ENCODE measurements at places on chromosomes 12 and 14. TPM values are rescaled to one million over a fixed set of nuclear protein-coding genes. Genes with fewer than 3 reads are reported as not detected.

- no peak overlapping the region for H3K27ac ChIP-seq
- H3K36me3 ChIP-seq = no peaks in the 10 kb centered on the region
- H3K27me3 ChIP-seq = no peaks in the 10 kb centered on the region
- no peak for DNase-seq
- H3K4me3 ChIP-seq = no peak overlapping the region
- no peaks in the 10 kb centered on the region for H3K4me1 ChIP-seq
Observed at GRCh38 chr12:59657266-59657665, 61.4 kb downstream of the SLC16A7 start.

- peaks cover 6% of the 10 kb centered on the region for H3K36me3 ChIP-seq
- H3K27me3 ChIP-seq = no peaks in the 10 kb centered on the region
- DNase-seq = peak; percentile 88
Observed at GRCh38 chr12:29783773-29784666, at the start of gene TMTC1. TMTC1 (minus strand) TSS chr12:29783942; CDS start chr12:29783751, 191 bp downstream.

GRCh38 chr14:103719751-103720150 lies 4.1 kb downstream of the ZFYVE21 start:
- no peak overlapping the region for H3K27ac ChIP-seq
- peaks cover 5% of the 10 kb centered on the region for H3K36me3 ChIP-seq
- H3K4me1 ChIP-seq = no peaks in the 10 kb centered on the region
- H3K4me3 ChIP-seq = no peak overlapping the region
- no peak for DNase-seq

DNA sequence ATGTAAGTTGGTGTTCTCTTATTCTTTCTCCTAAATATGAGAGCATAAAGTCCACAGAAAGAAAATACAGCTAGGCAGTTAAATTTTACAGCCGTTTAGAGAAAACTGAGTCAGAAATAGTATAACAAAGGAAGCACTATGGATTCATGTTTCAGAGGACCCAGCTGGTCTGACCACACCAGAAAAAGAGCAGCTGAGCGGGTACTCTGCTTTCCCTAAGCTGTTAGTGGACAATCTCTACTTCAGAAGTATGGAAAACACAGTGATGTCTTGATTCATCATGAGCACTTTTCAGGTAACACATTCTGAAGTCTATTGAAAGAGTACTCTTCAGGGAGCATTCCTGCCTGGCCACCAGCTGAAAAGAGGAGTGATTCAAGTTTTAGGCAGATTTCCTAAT lies 12.4 kb downstream of the PPM1H start:
- H3K4me3 ChIP-seq = no peak overlapping the region
- H3K27me3 ChIP-seq = no peaks in the 10 kb centered on the region
- peaks cover 2% of the 10 kb centered on the region for H3K4me1 ChIP-seq
- H3K27ac ChIP-seq = no peak overlapping the region
- H3K36me3 ChIP-seq = peaks cover 5% of the 10 kb centered on the region

DNA sequence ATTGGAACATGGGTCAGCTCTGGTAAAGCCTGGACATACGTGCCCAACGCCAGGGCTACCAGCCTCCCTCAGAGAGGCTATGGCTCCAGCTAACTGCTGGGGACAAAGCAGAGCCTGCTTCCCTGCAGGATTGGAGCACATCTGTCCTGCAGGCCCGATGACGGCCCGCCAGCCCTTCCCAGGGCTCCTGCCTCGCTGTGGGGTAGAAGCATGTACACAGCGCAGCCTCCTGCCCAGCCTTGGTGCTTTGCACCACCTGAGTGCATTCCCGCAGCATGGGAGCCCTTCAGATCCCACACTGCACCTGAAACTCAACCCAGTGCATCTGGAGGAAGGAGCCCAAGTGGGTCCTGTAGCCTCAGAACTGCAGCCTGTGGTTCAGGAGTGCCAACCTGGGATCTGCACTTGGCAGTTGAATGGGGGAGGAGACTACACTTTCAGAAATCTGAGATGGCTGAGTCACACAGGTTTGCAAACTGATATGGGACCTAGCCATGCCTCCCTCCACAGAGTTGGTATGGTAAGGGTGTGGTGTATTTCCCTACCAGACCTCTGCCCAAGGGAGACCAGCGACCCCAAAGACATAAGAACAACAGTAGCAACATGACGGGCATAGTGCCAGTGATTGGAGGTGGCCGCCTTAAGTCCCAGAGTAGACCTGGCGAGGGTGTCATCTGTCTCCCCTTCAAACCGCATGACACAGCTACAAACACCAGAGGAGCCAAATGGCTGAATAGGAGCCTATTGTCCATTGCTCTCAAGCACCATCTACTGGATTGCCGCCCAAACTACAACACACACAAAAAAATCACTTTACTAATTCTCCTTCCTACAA lies 273.9 kb upstream of the MIS18BP1 start:
- H3K27ac ChIP-seq = no peak overlapping the region
- H3K36me3 ChIP-seq = no peaks in the 10 kb centered on the region
- H3K27me3 ChIP-seq = no peaks in the 10 kb centered on the region
- peak; percentile 75 for DNase-seq

DNA sequence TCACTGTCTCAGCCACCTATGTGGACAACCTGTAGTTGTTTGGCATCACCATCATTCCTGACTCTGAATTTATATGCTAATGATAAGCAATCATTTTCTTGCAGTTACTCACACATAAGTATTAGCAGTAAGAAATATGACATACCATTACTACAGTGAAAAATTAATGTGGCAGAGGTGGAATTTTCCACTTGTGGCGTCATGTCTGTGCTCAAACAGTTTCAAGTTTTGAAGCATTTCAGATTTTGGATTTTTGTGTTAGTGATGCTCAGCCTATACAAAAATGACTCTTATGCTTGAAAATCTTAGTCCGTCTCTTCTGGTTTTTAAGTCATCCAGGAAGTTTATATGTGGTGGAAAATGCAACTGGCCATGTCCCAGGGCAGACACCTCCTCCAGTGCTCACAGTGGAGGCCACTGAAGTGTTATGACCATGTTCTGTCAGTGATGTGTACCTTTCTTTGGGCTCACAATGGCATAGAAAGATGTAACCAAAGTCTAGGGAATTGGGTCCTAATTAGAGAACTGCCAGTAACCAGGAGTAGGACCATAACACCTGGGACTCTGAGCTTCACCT lies 220.6 kb downstream of the SYT1 start:
- no peaks in the 10 kb centered on the region for H3K27me3 ChIP-seq
- peaks cover 6% of the 10 kb centered on the region for H3K4me1 ChIP-seq
- no peaks in the 10 kb centered on the region for H3K36me3 ChIP-seq

GRCh38 chr12:31343139-31343538 lies 17.2 kb upstream of the SINHCAF start:
- H3K4me1 ChIP-seq = no peaks in the 10 kb centered on the region
- no peak overlapping the region for H3K27ac ChIP-seq
- no peaks in the 10 kb centered on the region for H3K36me3 ChIP-seq
- no peaks in the 10 kb centered on the region for H3K27me3 ChIP-seq
- no peak overlapping the region for H3K4me3 ChIP-seq

- no peaks in the 10 kb centered on the region for H3K27me3 ChIP-seq
- H3K36me3 ChIP-seq = no peaks in the 10 kb centered on the region
- H3K4me1 ChIP-seq = no peaks in the 10 kb centered on the region
- H3K4me3 ChIP-seq = no peak overlapping the region
- H3K27ac ChIP-seq = no peak overlapping the region
Observed at GRCh38 chr14:68625366-68626090, 167.3 kb downstream of the ZFP36L1 start.

DNA sequence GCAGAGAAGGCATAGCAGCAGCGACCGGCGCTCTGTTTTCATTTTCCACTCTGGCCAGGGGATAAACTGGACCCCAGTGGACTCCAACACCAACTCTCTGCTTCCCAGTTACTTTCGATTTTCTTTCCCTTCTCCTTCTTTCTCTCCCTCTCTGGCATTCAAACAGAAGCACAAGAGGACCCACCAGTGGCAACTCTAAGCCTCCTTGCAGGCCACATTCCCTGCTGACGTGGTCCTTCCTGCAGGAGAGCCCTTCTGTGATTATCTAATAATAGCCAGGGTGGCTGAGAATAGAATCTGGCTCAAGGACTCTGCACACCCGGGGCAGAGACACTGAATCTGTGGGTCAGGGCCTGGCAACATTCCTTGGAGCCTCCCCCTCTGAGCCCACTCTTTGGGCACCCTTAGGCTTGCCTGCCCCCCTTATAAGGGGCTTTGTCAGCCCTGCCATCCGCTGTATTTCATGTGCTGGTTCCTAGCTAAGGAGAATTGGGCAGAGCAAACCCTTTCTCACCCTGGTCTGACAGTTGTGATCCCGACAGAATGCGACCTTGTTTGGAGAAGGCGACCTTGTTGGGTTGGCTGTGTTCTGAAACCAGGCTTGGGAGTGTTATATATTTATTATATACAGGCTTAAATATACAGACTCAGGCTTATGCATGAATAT lies 8.2 kb upstream of the HOXC6 start:
- no peak for DNase-seq
- no peaks in the 10 kb centered on the region for H3K4me1 ChIP-seq
- H3K27me3 ChIP-seq = peaks cover 94% of the 10 kb centered on the region
- H3K4me3 ChIP-seq = peak overlapping the region; percentile 31
- H3K36me3 ChIP-seq = no peaks in the 10 kb centered on the region

DNA sequence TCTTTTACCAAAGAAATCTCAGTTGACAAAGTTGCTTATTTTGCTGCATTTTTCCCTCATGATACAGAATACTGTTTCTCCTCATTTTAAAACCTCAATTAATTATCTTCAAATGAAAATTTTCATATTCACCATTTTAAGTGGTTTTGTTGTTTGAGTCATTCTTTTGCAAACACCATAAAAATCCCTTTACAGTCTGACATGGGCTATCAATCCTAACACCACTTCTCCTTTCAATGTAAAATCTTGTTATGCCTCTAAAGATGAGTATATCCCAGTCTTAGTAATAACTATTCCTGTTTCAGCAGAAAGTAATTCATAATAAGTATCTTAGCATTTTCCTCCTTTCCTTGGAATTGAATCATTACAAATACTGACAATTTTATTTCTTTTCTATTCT lies 192.2 kb downstream of the SYT1 start:
- H3K36me3 ChIP-seq = 0 out of 2 replicates have a peak, but pooled peaks cover 5% of the 10 kb centered on the region
- no peaks in the 10 kb centered on the region for H3K27me3 ChIP-seq
- H3K27ac ChIP-seq = no peak overlapping the region

Gene TCL1B
- total RNA-seq = 3.6 TPM

Data from H9 (cell line).